ENCODE measurements at places on chromosomes 11 and 22. TPM values are rescaled to one million over a fixed set of nuclear protein-coding genes. Genes with fewer than 3 reads are reported as not detected.

PDGFB gene
- total RNA-seq: 1.2 TPM

GLB1L2 gene
- 0.57 TPM for total RNA-seq

CNTF gene
- total RNA-seq: 3.6 TPM

MFNG gene
- total RNA-seq: 110 TPM

KDM4E gene
- total RNA-seq: not detected

AQP11 gene
- total RNA-seq: 0.55 TPM

DNA sequence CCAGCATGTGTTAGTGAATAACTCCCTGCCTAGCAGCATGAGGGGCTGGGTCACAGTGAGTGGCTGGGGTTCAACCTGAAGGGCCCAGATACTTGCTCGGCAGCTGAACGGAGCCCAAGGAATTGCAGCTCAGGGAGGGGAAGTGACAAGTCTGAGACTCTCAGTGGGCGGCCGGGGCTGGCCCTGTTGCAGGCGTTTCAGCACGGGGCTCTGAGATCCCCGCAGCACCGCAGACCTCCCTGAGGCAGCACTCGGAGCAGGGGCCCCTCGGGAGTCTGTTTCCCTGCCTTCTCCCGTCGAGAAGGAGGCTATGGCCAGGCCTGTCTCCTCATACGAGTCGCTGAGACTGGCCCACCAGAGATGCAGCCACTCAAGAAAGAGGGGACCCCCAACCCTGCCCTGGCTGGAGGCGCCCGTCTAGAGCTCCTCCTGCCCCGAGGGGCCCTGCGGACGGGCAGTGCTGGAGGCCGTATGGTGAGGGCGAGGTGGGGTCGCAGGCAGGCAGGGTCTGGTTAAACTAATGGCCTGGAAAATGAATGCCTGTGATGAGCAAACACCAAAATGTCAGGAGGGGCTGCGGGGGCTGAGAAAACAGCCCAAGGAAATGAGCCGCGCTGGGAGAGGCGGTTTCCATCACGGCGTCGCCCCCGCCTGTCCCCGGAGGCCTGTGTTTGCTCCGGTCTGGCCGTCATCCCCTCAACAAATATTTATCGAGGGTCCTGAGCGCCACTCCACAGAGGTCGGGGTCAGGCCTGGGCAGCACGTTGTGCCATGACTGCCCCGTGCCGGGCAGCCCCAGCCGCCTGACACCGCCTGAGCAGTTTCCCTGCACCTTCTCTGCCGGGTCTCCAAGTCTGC, 9.3 kb downstream of the TSSC4 start:
- no peak for DNase-seq
- no peak overlapping the region for H3K4me3 ChIP-seq
- no peak overlapping the region for H3K27ac ChIP-seq

DNA sequence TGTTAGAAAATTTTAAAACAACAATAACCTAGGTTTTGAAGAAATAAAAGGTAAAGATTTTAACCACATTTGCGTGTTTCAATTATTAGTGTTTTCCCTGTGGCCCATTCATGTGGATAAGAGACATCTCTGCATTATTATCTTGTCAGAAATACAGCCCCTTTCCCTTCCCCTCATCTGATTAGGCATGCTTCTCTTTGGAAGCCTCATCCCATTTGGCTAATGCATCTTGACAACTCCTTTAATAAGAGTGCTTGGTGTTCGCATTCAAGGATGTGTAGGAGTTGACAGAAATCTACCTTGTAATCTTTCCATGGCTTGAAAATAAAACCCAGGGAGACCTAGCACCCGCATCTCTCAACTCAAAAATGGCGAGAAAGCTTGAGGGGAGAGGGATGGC, 635.5 kb downstream of the NTM start:
- no peak overlapping the region for H3K4me3 ChIP-seq
- H3K36me3 ChIP-seq: no peaks in the 10 kb centered on the region
- no peak overlapping the region for H3K27ac ChIP-seq
- no peaks in the 10 kb centered on the region for H3K4me1 ChIP-seq
- no peaks in the 10 kb centered on the region for H3K27me3 ChIP-seq
- no peak for DNase-seq

- DNase-seq: no peak
- no peak overlapping the region for H3K4me3 ChIP-seq
- H3K27ac ChIP-seq: no peak overlapping the region
- H3K4me1 ChIP-seq: no peaks in the 10 kb centered on the region
- H3K27me3 ChIP-seq: no peaks in the 10 kb centered on the region
Observed at GRCh38 chr11:112143597-112143996, 20.3 kb downstream of the IL18 start.

DNA sequence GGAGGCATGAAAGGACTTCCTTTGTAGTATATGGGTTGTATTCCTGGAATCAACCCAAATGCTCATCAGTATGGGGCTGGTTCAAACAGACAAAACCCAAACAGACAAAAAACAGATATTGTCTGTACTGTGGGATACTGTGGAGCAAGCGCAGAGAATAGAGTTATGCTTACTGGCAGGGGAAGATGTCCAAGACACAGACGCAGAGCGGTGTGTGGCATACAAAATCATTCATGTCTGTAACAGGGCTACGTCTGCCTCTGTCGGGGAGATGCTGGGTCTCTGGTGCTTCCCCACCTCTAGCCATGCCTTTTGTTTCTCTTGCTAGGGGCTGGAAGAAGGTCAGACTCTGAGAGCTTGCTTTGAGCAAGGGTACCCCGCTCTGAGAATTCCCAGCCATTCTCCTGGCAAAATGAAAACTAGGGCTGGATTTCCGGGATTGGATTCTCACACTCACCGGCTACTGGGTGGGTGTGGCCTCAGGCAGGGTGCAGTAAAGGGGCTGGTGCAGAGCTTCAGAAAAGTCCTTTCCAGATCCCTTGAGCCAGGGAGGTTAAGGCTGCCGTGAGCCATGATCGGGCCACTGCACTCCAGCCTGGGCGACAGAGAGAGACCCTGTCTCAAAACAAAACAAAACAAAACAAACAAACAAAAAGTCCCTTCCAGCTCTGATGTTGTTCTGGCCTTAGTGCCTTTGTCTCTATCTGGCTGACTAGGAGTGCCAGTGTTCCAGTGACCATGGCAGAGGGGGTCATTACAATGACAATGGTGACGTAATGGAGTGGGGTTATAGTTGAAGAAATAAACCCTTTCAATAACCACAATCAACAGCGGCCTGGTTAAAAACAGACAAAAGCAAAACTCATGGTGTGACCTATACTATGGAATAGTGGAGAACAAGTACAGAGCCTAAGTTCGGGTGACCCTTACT, 2.9 kb upstream of the ABCC8 start:
- H3K27me3 ChIP-seq: peaks cover 13% of the 10 kb centered on the region
- no peak overlapping the region for H3K4me3 ChIP-seq
- DNase-seq: no peak
- H3K36me3 ChIP-seq: no peaks in the 10 kb centered on the region

- peaks cover 39% of the 10 kb centered on the region for H3K36me3 ChIP-seq
- H3K27ac ChIP-seq: no peak overlapping the region
- H3K27me3 ChIP-seq: no peaks in the 10 kb centered on the region
Observed at GRCh38 chr11:74839971-74840370, 91.3 kb downstream of the RNF169 start.
